ENCODE measurements at places on chromosomes 4 and X.

GRCh38 chrX:112577146-112577545 is 102.6 kb downstream of the LHFPL1 start:
- DNase-seq = no peak

DNA sequence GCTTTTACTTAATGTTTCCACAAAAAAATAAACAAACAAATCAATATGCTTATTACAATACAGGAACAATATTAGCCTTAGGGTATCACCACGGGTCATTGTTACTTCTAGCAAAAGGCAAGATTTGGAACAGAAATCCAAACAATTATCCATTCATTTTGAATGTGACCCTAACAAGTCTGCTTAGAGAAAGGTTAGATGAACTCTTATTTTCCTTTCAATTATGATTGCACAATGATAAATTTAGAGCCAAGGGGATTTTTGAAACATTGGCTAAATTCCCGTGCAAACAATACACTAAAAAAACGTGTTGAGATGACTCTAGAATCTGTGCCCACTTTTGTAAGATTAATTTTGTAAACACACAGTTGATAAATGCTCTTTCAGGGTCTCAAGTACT is 474.7 kb downstream of the PCDH7 start:
- DNase-seq = peak; percentile 38

DNA sequence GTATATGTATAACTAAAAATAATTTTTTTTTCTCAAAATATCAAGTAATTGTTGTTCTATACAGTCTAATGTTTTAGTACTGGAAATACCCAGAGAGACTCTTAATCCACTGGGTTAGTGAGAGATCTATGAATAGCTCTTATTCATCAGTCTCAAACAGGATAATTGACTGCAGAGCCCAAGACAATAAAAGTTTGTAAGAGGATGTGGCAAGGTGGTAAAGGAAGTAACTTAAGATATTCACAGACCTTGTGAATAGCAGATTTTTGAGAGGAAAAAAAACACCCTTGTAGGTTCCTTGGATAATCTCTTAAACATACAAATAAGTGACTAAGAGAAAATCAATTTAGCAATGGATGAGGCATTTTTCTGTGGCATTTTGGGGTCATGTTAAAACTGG is 210.9 kb upstream of the FAM241A start:
- no peak for DNase-seq

GRCh38 chrX:23311731-23312130 is 22.9 kb upstream of the PTCHD1 start:
- DNase-seq = no peak

DNA sequence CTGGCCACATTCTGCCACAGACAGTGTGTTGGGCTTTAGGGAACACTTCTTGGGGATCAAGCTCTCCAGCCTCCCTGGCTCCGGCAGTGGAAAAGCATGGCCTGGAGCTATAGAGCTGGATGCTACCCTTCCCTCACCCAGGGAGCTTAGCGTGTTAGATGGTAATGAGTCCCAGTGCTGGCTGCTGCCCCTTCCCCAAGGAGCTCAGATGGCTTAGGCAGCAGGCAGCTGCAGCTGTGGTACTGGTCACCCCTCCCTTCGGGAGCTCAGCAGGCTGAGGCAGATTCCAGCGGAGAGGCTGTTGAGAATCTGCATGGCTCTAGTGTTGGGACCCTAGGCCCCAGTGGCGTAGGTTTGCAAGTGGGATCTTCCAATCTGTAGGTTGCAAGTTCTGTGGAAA is 19.5 kb downstream of the TMEM144 start:
- DNase-seq = no peak

GRCh38 chrX:102115748-102116147 is 9.7 kb upstream of the TCEAL2 start:
- DNase-seq = no peak

DNA sequence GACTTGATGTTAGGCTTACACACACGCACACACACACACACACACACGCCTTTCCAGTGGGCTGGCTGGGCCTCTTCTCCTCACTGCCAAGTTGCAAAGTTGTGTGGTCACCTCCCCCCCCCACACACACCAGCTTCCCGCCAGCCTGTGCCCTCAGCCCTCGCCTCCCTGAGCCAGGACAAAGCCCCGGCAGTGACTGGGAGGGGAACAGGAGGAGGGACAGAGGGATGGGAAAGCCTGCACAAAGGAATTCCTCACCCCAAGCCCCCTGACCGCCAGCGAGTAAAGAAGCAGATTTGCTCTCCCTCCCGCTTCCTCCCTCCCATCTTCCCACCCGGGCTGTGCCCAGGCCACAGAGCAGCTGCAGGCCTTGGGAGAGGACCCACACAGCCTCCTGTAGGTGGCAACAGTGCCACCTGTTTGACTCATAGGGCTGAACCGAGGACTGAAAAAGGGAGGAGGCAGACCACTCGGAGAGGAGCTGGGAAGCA is at the start of gene GDPD2:
Gene GDPD2, plus strand, starts transcription at position 464 of the 491 bp plus-strand sequence. CDS start 1,671 bp downstream, outside the sequence.
- peak; percentile 59 for DNase-seq

- DNase-seq = peak; percentile 95
These were observed at the start of gene RRAGB for GRCh38 chrX:55717521-55718497. TSS of gene RRAGB (plus strand) at chrX:55717749. CDS start at chrX:55718328, 579 bp downstream.

DNA sequence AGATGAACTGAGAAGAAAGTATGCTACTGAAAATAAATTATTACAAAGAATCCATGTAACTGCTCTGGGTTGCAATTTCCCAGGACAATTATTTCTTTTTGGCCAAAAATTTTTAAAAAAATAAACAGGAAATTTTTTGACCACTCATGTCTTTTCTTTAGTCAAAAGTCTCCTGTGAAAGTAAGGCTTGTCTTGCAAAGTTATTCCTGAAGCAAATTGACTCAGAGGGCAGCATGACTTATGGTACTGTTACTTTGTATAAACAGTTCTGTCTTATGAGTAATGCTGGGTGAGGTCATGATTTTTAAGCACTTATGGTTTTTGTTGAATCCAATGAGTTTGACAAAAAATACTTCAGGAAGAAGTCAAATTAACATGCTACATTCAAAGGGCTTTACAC is 292.8 kb upstream of the ARSJ start:
- no peak for DNase-seq

DNA sequence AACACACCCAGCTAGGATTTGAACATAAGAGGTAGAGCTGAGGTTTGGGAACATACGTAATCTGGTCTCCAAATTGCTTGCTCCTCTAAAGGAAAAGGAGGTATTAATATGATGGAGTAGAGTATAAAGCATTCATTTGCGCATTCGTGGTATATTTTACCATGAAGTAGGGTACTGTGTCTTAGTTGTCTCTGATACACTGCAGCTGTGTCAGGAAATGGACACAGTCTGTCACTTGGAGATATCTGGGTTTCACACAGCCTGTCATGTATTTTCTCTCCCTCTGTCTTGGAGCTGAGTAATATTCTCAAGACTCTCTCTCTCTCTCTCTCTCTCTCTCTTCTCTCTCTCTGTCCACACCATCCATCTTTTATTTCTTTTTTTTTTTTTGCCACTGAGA is 274.8 kb upstream of the UGT8 start:
- DNase-seq = peak; percentile 78

GRCh38 chrX:103120748-103121147 is 27.8 kb upstream of the NXF3 start:
- DNase-seq = no peak

DNA sequence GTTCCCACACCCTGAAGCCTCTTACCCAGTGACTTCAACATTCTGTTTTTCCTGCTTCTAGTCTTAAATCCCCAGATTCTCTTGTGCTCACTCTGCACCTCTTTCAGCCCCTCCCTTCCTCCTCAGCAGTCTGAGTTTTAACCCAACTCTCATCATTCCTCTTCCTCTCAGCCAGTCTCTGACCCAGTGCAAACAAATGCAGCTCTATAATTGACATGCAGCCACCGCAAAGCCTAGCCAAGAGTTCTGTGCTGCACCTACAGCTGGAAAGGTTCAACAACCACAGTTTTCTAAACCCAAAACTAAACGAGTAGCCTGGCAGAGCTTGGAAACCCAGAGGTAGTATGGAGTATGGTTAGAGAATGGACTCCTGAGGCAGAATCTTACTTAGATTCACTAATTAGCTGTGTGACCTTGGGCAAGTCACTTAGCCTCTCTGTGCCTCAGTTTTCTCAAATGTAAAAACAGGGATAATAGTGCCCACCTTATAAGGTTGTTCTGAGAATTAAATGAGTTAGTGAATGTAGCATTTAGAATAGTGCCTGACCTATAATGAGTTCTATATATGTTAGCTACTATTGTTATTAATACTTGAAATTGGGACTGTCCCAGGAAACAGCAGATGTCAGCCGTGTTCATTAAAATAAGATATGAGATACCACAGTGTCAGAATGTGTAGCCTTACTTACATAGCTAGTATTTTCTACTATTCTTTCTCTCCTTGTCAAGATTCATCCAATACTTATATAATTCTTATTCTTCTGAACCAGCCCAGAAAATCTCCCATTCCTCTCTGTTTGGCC is 3.5 kb downstream of the TMEM154 start:
- DNase-seq = no peak

DNA sequence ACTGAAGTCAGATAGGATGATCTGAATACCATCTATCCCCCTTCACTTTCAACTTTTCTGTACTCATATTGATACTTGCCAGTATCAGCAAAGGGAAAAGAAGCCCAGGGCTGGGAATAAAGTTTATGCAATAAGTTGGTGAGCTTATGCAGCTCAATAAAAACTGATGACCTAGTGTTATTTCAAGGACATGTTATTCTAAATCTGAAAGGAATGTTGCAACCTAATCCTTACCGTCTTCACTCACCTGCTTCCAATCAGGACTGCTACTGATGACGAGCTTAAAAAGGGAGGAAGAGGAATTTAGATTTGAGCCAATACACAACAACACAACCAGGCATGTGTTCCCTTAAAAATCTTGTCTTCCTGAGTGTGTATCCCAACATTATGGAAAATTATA is 419.9 kb downstream of the SPRY1 start:
- no peak for DNase-seq

GRCh38 chr4:138999666-139000065 is 15.9 kb upstream of the NOCT start:
- no peak for DNase-seq

DNA sequence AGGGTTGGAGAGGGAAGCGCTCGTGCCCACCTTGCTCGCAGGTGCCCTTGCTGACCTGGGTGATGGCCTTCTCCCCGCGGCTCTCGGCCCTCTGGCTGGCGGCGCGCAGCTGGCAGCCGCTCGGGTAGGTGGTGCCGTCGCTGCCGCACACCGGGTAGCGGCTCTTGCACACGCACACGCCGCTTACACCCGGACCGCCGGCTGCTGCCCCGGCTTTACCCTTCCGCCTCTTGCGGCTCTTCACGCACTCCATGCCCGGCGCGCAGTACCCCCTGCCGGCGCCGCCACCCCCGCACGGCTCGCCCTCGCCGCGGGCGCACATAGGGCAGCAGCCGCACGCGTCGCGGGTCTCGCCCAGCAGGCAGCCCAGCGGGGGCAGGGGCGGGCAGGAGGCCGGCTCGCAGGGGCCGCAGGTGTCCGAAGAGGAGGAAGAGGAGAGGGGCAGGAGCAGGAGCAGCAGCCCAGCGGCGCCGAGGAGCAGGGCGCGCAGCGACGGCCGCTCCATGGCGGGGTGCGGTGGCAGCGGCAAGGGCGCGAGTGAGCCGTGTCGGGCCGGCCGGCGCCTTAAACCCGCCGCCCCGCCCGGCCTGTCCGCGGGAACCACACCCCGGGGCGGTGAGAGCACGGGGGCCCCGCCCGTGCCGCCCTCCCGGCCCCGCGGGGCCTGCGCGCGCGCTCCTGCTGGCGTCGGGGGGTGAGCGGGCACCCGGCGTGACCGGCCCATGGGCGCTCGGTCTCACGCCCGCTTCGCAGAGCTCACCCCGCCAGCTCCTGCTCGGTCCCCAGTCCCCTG is at the start of gene IGFBP7:
Gene IGFBP7, minus strand, starts transcription at position 539 of the 793 bp plus-strand sequence. Its CDS starts 34 bp downstream, at position 505.
- peak; percentile 57 for DNase-seq

- DNase-seq = no peak
These were observed 101.2 kb upstream of the SLC4A4 start for GRCh38 chr4:71237641-71238040.

- DNase-seq = no peak
These were observed 274.6 kb downstream of the NAF1 start for GRCh38 chr4:162891788-162892707.

DNA sequence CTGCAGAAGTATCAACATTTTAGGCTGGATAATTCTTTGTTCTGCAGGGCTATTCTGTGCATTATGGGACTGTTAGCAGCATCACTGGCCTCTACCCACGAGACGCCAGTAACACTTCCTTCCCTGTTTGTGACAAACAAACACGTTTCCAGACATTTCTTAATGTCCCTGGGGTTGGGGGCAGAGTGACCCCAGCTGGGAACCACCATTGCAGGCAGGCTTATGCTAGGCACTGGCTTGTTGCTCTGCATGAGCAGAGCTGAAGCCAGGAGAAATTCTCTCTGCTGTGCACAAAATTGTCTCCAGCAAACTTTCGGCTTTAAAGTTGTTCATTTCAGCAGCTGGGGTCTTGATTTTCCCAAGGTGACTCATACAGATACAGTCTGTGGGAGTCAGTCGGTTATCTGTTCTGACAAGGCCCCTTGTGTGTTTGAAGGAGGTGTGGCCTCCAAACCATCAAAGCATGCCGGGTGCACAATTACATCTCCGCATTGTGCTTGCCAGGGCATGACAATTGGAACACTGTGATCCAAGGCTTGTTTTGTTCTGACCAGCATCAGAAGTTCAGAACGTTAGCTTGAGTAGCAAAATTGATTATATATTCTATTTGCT is 156.4 kb upstream of the BOD1L1 start:
- DNase-seq = no peak

DNA sequence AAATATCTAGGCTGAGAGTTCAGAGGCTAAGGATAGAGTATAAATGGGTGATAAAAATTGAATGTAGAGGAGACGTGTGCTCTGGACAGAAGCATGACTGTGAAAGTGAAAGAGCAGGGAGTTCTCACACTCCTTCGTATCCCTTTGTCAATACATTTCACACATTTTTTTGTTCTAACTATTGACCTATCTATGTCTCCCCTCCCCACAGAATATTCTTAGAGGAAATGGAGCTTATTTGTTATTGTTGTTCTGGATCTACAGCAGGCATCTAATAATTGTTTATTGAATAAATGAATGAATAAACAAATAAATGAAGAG is 57.6 kb downstream of the ENPEP start:
- no peak for DNase-seq

- no peak for DNase-seq
These were observed 82.6 kb downstream of the SORBS2 start for GRCh38 chr4:185729391-185729804.

DNA sequence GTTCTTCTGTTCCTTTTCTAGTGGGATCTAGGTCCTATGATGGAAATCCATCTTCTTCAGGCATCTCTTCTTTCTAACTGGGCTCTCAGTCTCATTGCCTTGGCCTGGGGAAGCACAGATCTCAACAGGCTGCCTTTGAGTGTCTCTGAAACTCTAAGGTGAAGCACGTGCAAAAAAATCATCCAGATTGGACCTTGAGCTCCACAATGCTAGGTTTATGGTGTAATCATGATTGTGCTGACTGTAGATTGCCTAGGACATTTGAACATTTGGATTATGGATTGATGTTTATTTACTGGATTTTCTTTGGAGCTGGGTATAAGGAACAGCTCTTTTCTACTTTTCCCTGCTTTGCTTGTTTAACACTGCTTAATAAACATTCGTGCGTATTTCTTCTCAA is 191.5 kb upstream of the NR3C2 start:
- DNase-seq = no peak

DNA sequence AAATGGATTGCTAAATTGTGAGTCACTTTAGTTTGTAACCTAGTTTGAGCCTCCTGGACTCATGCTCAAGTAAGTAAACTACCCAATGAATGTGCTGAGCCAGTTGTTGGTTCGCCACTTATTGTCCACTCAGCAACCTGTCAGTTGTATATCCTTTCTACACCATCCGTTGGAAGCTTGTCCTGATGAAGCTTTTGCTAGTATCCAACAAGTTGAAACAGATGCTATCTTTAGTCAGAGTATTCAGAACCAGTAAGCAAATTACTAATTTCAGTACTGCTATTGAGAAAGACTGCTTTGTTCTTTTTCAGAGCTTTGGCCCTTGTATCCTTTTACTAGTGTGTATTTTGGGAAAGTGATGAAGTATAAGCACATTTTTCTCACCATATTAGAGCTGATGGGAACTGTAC is 4.3 kb upstream of the NAA15 start:
- DNase-seq = no peak

All from lung (tissue), 17 donors.